H54 (cell line): ENCODE measurements at places on chromosomes 7 and 10.

DNA sequence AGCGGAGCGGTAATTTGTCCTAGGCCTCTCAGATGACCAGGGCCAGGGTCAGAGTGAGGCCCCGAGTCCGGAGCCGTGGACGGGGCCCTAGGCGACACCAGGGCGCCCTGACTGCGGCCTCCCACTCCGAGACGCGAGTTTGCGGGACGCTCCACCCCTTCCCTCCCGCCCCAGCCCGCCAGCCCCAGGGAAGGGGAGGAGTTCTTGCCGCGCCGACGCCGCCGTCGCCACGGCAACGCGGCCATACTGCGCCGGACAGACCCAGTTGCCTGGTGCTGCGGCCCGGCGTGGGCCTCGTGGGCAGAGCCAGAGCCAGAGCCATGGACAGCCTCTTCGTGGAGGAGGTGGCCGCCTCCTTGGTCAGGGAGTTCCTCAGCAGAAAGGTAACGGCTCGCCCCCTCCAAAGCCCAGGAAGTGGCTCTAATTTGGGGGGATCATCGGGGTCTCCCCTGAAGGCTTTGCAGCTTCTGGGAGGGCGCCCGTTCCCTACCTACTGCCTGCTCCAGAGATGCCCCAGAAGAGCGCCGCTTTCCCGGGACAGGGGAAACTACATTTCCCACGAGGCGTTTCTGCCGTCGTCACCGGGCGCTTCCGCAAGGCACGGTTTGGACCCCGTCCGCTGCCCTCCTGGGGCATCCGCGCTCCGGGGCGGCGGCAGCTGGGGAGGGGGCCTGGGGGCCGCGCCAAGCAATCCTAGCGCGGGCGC, at the start of gene MINDY4:
Gene MINDY4 (plus strand): TSS at position 244 of the 706 bp plus-strand sequence. CDS start 77 bp downstream, at position 321.
- DNase-seq: peak; percentile 97

DNA sequence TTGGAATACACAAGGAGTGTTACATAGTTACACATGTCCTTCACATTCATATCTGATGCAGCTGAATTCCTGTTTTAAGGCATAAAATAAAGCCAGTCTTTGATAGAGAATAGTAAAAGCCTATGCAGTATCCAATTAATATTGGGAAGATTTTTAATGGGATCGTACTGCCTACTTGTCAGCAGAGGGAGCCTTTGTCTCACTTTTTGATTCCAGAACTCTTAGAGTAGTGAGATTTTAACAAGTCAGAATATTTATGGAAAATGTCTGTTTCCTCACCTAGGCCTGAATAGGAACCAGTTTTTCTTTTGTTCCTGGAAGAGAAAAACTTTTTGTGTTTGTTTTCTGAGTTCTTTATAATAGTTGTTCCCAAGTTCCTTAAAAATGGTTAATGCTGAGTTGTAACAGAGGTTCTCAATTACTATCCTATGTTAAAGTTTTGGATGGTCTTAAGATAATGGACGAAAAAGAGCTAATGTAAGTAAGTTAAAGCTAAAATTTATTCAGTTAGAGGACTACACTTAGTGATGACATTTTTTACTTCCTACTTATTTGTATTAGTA, 114.0 kb downstream of the BBS9 start:
- peak; percentile 8 for DNase-seq

DNA sequence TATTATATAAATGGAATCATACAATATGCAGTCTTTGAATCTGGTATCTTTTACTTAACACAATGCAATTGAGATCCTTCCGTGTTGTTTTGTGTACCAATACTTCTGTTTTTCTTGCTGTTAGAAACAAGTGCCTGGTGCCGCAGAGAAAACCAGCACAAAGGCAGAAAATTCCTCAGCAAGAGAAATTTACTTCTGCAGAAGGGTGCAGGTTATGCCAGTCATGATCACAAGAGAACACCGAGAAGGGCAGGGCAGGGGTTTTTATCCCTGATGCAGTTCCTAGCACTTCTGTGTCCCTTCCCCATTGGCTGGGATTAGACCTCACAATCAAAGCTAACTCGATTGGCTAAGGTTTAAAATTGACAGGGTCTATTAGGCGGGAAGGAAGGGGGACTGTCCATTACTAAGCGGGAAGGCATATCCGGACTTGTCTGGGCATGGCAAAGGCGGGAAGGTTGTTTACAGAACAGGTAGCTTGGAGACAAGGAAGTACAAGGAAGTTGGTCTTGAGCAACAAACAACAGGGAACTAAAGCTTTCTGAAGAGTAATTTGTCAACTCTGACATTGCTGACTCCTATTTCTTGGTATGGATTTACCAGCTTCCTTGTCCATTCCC, 2.4 kb upstream of the ZNF33B start:
- DNase-seq: no peak

- DNase-seq: no peak
Measured at GRCh38 chr7:96979551-96980276, 25.6 kb upstream of the DLX6 start.

- DNase-seq: no peak
Measured at GRCh38 chr10:5981529-5981928, 4.2 kb upstream of the IL15RA start.

- no peak for DNase-seq
Measured at GRCh38 chr10:77581738-77582137, 55.9 kb downstream of the KCNMA1 start.

- DNase-seq: no peak
Measured at GRCh38 chr10:10589540-10590303, 427.9 kb upstream of the CELF2 start.

GRCh38 chr7:12378389-12378788, 25.3 kb downstream of the VWDE start:
- DNase-seq: no peak

DNA sequence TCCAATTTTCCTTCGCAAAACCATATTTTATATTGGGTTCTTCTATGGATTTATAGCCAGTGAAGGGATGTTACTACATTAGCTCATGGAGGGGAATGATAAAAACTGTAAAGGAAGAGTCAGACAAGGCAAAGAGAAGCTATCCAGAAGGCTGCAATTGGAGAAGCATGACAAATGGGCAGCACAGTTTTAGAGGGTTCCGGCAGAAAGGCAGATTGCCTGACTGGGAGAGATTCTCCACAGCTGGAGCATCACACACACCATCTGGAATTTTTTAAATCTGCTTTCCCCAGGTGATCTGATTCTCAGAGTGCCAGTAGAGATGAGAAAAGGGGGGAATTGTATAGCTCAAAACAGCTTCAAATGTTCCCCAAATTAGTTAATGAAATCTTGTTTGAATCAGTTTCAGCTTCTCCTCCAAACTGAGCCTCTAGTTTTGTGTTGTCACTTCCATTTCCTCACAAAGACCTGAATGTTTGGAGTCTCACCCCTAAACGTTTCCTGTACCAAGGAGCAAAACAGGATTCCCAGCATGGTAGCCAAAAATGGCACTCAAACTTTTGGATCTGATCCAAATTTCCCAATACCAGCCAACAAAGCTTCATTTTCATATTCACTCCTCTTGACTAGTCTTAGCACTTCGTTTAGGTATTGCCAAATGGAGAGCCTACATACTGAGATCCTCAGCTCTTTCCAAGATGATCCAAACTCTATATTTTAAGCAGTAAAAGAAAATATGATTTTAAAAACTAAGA, 177.5 kb downstream of the HPSE2 start:
- DNase-seq: no peak

DNA sequence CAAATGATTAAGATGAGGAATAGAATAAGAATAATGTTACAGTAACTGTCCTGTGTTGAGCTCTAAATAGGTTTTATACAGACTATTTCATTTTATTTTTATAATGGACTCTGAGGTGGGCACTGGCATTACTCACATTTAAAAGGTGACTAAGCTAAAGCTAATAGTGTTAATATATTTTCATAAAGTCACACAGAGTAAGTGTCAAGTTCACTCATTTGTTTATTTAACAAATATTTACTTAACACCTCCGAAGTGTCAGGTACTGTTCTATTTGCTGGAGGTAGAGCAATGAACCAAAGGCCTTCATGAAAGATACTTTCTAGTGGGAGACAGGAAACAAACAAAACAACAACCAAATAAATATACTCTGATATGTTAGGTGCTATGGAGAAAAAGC, 44.0 kb downstream of the ASB4 start:
- no peak for DNase-seq

GRCh38 chr10:81309041-81309552, 565.9 kb upstream of the NRG3 start:
- no peak for DNase-seq

DNA sequence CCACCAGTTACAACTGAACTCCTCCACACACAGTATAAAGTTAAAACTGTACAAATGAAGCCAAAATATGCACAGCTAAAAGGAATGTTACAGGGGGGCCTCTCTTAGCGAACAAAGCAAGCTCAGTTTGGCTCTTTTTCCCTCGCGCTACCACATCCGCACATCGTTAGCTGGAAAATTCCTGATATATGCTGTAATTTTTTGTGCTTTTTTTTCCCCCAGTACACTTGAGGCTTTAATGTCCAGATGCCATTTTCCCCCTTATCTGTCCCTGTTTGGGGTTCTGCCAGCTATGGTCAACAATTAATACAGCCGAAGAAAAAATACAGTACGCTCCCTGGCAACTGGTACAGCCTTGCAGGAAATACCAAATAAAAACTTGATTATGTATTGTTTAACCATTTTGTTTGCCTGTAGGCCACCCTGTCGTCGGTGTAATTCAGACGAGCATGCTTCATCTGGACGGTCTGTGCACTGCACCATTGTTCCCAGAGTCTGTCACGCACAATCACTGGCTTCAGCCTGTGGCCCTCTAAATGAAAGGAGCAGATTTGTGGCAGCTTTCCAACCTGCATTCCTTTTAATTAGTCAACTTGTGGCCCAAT, 108.1 kb upstream of the FAM133B start:
- peak; percentile 9 for DNase-seq
